Upper lobe of left lung (tissue), 6 donors: ENCODE measurements at places on chromosomes 2 and 18. TPM values are rescaled to one million over a fixed set of nuclear protein-coding genes. Genes with fewer than 3 reads are reported as not detected.

FSHR gene
- not detected for total RNA-seq

SAG gene
- total RNA-seq: not detected

ACMSD gene
- not detected for total RNA-seq

ACADL gene
- 103 TPM for total RNA-seq

OSBPL1A gene
- total RNA-seq: 64.4 TPM

PAIP2B gene
- 7.1 TPM for total RNA-seq

ALPI gene
- not detected for total RNA-seq

HEATR5B gene
- total RNA-seq: 24.3 TPM

CFC1 gene
- total RNA-seq: not detected

TMEM17 gene
- total RNA-seq: 1.5 TPM

FN1 gene
- 310 TPM for total RNA-seq

NGEF gene
- not detected for total RNA-seq

TUBA3E gene
- not detected for total RNA-seq

RAB10 gene
- total RNA-seq: 139 TPM

DNA sequence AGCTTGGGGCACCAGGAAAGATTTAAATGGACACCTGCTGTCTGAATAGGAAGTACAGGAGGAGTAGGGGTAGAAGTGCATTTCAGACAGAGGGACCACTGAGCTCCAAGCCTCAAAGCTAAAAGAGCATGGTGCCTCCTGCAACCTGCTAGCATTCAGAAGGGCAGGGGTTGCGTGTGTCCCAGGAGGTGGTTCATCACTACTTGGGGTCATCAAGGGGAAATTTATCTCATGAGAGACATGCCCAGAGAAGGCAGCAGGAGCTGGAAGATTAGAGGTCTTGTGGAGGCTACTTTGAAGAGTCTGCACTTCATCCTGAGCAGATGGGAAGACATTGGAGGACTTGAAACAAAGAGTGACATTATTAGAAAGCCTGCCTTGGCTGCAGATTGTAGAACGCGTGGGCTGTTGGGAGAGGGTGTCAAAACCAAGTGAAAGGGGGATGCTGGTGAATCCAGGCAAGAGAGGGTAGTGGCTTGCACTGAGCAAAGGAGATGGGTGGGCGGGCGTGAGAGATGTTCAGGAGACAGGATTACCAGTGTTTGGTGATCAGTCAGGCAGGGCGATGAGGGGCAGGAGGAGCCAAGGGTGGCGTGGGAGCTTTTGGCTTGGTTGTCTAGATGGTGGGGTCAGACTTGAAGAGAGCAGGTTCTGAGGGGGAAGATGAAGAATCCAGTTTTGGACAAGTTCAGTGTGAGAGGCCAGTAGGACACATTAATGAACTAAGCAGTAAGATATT lies 154.0 kb downstream of the DYSF start:
- H3K4me3 ChIP-seq: no peak overlapping the region
- H3K27ac ChIP-seq: peak overlapping the region; percentile 10
- no peaks in the 10 kb centered on the region for H3K36me3 ChIP-seq
- no peaks in the 10 kb centered on the region for H3K27me3 ChIP-seq
- peak; percentile 10 for DNase-seq
- H3K4me1 ChIP-seq: peaks cover 14% of the 10 kb centered on the region

DNA sequence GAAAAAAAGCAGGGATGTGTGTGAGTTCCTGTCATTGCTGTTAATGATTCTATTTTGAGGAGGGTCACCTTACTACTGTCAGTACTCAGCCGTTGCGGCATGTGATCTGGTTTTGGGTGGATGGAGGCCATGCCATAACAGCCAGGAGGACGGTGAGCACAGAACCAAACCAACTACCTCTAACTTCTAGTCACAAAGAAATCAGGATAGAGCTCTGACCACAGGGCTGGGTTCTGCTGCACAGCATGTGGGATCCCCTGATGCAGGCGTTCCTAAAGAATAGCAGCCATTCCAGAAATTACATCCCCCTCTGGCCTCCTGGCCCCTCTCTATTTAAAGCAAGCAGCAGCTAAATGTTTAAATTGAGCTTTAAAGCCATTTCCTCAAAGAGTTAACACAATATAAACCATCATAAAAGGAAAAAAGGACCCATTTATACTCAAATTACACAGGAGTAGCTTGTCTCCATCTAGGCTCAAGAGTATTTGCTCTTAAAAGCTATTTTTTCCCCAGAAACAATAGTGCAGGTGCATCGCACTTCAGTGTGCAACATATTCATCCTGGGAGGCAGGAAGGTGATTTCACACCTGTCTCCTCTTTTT lies 786.4 kb downstream of the RNF144A start:
- no peak overlapping the region for H3K27ac ChIP-seq
- no peaks in the 10 kb centered on the region for H3K27me3 ChIP-seq
- no peak for DNase-seq

DNA sequence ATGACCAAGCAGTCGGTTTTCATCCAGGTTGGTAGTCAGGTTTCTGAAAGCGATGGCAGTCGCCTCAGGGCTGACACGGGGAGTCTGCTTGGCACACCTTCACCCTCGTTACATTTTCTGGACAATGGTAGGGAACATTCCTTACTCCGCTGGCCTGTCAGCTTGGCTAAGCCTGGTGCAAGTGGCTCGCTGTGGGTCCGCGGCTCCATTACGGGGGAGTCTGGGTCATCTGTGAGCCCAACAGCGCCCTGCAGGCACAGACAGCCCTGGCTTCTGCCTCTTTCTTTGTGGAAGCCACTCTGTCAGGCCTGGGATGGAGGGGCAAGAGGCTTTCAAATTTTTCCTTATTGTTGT lies 95.6 kb downstream of the HDAC4 start:
- H3K27me3 ChIP-seq: no peaks in the 10 kb centered on the region
- no peak overlapping the region for H3K4me3 ChIP-seq
- peak; percentile 10 for DNase-seq

DNA sequence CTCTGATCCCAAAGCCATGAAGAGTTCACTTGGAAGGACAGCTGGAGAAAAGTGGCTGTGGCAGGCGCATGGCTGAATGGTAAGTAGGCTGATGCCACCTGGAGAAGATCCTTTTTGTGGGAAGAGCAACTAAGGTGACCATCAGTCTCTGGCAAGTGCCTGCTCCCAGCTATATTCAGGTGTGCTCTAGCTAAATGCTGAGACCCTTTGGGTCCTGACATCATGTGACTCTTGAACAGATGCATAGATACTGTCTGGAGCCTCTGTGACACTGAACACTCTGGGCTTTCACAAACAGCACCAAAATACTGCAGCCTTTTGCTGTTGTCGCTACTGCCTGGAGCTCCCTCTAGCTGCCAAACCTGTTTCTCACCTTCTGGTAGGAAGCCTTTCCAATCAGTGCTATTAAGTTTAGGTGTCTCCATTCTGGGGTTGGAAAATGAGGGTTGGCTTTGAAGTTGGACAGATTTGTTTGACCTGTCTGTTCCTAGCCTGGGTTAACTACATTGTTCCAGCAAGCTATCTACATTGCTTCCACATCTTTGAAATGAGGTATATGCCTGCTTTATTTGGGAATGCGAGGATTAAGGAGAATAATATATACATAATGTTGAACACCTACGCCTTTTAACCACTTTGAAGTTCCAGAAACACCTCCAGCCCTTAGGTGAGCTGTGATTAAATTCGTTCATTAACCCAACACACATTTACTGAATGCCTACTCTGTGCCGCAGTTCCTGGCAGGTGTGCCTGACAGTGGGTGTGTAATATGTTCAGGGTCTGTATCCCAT lies 3.1 kb downstream of the EGR4 start:
- DNase-seq: no peak
- H3K27me3 ChIP-seq: peaks cover 43% of the 10 kb centered on the region
- no peak overlapping the region for H3K4me3 ChIP-seq
- H3K4me1 ChIP-seq: peaks cover 32% of the 10 kb centered on the region
- H3K27ac ChIP-seq: no peak overlapping the region

GRCh38 chr2:72148837-72149555 lies 1.3 kb upstream of the CYP26B1 start:
- peak; percentile 91 for DNase-seq
- H3K36me3 ChIP-seq: no peaks in the 10 kb centered on the region
- peak overlapping the region; percentile 61 for H3K4me3 ChIP-seq
- peaks cover 65% of the 10 kb centered on the region for H3K4me1 ChIP-seq

GRCh38 chr18:11307716-11308115 lies 158.3 kb upstream of the PIEZO2 start:
- H3K27ac ChIP-seq: no peak overlapping the region
- no peaks in the 10 kb centered on the region for H3K36me3 ChIP-seq
- H3K4me3 ChIP-seq: no peak overlapping the region
- no peaks in the 10 kb centered on the region for H3K27me3 ChIP-seq

GRCh38 chr2:42102591-42103450 lies 55.0 kb downstream of the PKDCC start:
- H3K36me3 ChIP-seq: no peaks in the 10 kb centered on the region
- no peaks in the 10 kb centered on the region for H3K27me3 ChIP-seq
- peak overlapping the region; percentile 92 for H3K27ac ChIP-seq
- DNase-seq: peak; percentile 73
- peaks cover 46% of the 10 kb centered on the region for H3K4me1 ChIP-seq

DNA sequence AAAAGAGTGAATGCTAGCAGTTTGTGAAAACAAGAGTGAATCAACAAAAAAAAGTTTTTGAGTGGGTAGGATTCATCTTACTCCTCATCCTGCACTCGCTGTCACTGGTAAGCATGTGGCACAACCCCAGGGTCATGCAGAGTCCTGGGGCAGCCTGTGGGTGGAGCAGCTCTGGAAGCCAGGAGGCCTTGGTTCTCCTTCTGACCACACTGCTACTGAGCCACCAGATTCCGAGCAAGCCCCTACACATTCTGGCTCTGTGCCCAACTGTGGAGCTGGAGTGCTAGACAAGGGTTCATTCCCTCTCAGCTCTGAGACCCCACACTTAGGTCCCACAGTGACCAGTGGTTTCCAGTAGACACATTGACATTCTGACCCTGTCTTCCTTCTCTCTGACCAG lies 670.6 kb downstream of the BCL11A start:
- no peak for DNase-seq
- H3K27ac ChIP-seq: no peak overlapping the region
- no peaks in the 10 kb centered on the region for H3K27me3 ChIP-seq
- H3K4me3 ChIP-seq: no peak overlapping the region
- H3K36me3 ChIP-seq: no peaks in the 10 kb centered on the region

DNA sequence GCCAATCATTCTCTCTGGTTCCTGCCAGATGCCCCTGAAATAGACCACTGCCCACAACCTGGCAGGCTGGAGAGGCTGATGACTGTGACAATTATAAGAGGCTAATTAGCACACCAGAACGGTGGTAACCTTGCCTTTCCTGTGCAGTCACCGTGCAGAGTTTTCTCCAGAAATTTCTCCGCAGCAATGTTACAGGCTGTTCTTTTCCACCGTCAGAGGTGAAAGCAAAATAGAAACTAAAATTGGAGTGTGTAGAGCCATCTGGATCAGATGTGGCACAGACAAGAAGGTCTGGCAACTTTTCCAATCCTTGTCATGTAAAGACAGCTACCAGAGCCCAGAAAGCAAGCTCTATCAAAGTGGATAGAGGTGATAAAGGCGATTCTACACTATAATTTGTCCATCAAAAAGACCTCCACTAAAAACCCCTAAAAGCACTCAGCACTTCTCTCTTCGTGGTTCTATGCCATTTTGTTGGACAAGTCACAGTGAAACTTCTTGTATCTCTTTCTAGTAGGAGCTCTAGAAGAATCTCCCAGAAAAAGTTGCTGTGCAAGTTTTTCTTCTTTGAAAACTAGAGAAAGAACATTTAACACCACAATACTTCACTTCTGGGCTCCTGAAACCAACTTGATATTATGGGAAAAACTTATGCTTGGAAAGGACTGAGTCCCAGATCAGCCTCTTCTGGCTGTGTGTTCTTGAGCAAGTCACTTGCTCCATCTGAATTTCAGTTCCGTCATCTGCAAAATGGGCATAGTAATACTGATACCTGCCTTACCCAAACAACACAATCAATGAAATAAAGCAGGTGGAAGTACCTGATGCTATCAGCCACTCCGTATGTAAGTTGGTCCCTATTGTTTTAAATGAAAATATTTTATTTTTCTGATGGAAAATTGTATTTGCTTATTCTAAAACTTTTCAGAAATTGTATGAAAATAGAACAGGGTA lies 295.6 kb upstream of the DLGAP1 start:
- no peak for DNase-seq
- no peak overlapping the region for H3K27ac ChIP-seq

GRCh38 chr18:63216516-63217311 lies 102.9 kb downstream of the BCL2 start:
- H3K4me1 ChIP-seq: no peaks in the 10 kb centered on the region
- H3K4me3 ChIP-seq: no peak overlapping the region
- no peaks in the 10 kb centered on the region for H3K36me3 ChIP-seq
- DNase-seq: no peak
- no peak overlapping the region for H3K27ac ChIP-seq

- H3K27ac ChIP-seq: no peak overlapping the region
- no peaks in the 10 kb centered on the region for H3K27me3 ChIP-seq
- no peaks in the 10 kb centered on the region for H3K36me3 ChIP-seq
Observed at GRCh38 chr2:96396095-96396494, 60.5 kb downstream of the NCAPH start.

GRCh38 chr2:132609101-132609890 lies 60.7 kb downstream of the LYPD1 start:
- no peak overlapping the region for H3K4me3 ChIP-seq
- H3K27me3 ChIP-seq: no peaks in the 10 kb centered on the region
- DNase-seq: no peak
- H3K27ac ChIP-seq: no peak overlapping the region
- no peaks in the 10 kb centered on the region for H3K36me3 ChIP-seq

GRCh38 chr18:36652503-36652902 lies 176.3 kb downstream of the TPGS2 start:
- no peaks in the 10 kb centered on the region for H3K36me3 ChIP-seq
- DNase-seq: no peak
- H3K27ac ChIP-seq: no peak overlapping the region
- H3K27me3 ChIP-seq: no peaks in the 10 kb centered on the region
